ENCODE measurements at places on chromosomes 16 and 17.

- DNase-seq, result no peak
Observed at GRCh38 chr16:525520-526180, 1.9 kb upstream of the CAPN15 start.

GRCh38 chr17:7241090-7241733, 1.0 kb downstream of the GABARAP start:
- DNase-seq, result no peak

DNA sequence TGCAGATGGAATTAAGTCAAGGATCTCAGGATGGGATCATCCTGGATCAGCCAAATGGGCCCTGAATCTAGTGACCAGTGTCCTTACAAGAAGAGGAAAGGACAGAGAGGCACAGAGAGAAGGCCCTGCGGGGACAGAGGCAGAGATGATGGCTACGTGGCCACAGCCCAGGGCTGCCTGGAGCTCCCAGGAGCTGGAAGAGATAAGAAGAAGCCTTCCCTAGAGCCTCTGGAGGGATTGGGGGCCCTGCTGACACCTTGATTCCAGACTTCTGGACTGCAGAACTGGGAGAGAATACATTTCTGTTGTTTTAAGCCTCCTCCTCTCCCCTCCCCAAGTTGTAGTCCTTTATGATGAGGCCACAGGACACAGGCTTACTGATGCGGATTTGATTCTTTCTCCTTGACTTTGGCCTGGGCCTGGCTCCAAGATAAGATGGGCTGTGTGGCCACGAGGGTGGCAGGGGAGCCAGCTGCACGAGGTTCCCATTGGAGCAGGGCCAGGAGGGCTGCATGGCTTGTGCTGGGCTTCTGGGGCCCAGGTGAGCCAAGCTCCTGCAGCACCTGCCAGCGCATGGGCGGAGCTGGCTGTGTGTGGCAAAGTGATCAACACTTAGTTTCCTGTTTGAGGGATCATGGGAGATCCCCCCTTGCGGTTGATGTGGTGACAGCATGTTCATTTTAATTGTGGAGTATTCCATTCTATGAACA, 146.1 kb downstream of the IRF8 start:
- DNase-seq, result peak; percentile 10

DNA sequence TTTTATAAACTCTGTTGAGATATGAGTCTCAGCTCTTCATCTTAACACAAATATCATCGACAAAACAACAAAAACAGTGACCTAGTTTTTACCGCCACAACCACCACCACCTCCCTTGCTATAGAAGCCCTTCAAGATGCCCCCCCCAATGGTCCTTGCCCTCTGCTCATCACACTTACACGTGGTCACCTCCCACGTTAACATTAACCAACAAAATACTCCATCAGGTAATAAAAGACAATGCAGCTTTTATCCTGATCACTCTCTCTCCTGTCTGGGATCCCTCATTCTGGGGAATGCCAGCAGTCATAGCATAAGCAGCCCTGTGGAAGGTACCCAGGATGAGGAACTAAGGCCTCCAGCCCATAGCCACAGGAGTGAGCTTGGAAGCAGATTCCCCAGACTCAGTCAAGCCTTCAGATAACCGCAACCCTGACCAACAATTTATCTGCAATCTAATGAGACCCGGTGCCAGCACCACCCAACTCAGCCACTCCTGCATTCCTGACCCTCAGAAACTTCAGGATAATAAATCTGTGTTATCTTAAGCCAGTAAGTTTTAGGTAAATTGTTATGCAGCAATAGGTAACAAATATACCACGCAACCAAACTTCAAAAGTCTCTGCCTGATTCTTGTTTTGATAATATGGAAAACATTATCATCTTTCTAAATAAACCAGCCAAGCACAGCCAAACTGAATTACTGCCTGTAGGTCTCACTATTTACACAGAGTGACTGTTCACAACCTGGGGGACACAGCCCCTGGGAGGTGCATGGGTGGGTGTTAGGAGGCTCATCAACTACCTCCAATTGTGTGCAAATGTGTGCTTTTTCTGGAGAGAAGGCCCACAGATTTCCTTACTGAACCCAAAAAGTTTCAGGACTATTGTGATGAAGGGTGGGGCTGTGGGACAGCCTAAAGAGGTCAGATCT, 6.1 kb downstream of the PECAM1 start:
- no peak for DNase-seq

- no peak for DNase-seq
Observed at GRCh38 chr17:77254951-77255825, 114.4 kb downstream of the SEC14L1 start.

DNA sequence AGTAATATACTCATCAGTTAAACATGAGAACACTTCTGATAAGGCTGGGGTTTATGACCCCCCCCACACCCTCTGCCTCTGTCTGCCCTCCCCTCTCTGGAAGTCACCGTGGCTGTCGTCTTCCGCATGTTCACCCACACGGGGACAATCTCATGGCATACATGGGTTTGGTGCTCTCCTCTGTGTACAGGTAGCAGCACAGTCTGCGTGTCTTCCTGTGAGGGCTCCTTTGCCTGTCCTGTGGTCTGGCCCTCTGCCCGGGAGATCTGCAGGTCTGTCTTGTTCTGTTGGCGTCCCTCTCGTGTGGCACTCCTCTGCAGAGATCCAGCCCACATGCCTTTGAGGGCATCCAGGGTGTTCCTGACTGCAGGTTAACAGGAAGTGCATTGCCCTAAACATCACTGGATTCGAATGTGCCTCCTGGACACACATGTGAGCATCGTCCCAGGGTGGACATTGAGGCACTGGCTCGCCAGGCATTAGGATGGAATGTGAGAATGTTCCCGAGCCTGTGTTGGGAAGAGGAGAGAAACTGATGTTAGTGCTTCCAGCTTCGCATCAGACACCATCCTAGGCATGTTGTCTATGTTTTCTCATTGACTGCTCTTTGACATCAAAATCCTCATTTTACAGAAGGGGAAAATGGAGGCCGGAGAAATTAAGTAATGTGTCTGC, 54.5 kb downstream of the NKD1 start:
- peak; percentile 5 for DNase-seq

DNA sequence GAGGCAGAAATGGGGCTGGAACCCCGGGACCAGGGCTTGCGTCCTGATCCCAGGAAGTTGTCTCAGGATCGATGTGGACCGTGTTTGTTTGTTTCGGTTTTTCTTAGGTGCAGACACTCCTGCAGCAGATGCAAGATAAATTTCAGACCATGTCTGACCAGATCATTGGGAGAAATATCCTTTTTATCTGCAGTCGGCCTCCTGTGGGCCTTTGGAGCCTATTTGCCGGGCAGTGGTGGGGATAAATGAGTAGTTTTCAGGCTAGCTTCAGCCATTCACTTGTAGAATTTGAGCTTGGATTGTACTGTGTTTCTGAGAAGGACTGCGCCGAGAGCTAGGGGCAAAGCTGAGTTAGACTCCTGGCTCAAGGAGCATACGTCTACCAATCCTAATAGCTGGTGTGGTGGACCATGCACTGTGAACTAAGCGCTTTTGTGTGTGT, 816 bp downstream of the HSBP1 start:
- DNase-seq, result no peak

DNA sequence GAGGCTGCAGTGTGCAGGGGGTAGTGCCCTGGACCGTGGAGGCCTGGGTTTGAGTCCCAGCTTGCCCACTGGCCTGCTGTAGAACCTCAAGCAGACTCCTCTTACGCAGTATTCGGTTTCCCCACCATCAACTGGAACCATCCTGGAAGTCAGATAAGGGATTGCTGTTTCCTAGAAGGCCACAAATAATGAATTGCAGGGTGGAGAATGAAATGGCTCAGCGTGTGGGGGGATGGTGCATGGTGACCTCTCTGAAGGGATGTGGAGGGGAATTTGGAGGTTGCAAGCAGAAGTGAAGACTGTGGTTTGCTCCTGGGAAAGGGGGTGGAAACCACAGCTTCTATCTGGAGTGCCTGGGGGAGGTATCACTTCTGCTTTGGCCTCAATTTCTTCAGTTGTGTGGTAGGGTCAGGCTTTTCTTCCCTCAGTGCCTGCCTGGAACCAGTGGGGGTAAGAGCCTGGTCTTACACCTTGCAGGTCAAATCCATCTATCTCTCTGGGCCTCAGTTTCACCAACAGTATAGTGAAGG, 1.7 kb downstream of the ADGRG5 start:
- DNase-seq, result no peak

GRCh38 chr16:65754820-65755691, 611.4 kb upstream of the CDH5 start:
- no peak for DNase-seq

- peak; percentile 81 for DNase-seq
Observed at GRCh38 chr17:73092523-73093135, at the start of gene SLC39A11. TSS of gene SLC39A11 (minus strand) at chr17:73092688. CDS start at chr17:73088764, 3,924 bp downstream.

DNA sequence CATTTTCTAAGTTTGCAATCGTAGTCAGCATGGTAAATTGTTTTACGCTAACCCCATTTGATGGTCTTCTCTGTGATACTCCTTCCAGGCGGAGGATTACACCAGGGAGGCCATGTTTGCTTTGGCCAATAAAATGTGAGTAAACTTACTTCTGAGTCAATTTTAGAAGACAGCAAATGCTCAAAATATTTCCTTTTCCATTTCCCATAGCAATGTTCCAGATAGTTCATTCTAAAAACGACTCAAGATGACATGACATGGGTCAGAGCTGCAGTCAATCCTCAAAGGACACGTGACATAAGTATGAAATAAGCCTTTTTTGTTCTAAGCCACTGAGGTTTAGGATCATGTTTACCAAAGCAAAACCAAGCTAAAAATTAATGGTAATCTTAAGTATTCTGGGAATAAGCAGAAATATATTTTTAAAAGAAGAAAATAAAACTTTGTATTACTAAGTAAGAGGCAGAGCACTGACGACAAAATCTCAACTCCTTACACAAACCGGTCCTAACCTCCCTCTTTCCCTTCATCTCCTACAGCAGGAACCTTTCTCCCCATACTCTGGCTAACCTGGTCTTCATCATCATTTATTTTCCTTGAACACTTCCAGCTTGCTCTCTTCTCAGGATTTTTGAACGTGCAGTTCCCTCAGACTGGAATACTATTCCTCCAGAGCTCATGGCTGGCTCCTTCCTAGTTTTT, 266.2 kb downstream of the CEP112 start:
- DNase-seq, result no peak

- peak; percentile 36 for DNase-seq
Observed at GRCh38 chr16:10103700-10104099, 78.5 kb downstream of the GRIN2A start.

GRCh38 chr17:57405491-57406072, 149.3 kb downstream of the MSI2 start:
- no peak for DNase-seq

- DNase-seq, result no peak
Observed at GRCh38 chr17:77489893-77490255, 349.1 kb downstream of the SEC14L1 start.

GRCh38 chr17:76337413-76337777, 16.3 kb downstream of the PRPSAP1 start:
- DNase-seq, result no peak

DNA sequence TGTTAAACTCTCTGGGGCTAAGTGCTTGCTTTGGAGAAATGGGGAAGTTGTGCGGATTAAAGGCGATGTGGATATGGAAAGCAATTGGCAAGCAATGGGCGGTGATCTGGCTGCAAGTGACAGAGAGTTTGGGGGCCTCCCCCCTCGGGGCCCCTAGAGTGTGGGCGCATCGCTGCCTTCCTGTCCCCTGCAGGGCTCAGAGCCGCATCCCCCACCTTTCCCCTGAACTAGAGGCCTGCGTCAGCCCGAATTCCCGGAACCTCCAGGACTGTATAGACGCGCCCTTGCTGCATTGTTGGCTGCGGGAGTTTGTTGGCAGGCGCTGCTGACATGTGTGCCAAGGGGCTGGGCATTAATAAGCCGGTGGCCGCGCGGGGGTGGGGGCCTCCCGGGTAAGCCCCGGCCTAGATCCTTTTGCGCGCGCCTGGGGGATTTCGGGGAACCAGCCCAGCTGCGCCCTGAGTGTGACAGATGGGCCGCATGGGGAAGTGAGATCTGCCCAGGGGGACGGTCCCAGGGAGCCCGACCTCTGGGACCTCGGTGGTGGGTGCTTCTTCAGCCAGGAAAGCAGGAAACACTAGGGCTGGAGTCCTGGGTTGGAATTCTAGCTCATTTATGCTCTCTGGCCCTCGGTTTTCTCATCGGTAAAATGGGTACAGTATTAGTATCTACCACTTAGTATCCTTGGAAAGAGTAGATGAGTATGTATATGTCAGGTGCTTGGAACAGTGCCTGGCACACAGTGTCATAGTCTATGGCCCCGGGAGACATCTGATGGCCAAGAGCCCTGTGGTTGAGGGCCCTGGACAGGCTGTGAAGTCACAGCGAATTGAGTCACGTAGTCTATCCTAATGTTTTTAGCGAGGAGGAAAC, 1.0 kb downstream of the EEF2K start:
- DNase-seq, result peak; percentile 36

DNA sequence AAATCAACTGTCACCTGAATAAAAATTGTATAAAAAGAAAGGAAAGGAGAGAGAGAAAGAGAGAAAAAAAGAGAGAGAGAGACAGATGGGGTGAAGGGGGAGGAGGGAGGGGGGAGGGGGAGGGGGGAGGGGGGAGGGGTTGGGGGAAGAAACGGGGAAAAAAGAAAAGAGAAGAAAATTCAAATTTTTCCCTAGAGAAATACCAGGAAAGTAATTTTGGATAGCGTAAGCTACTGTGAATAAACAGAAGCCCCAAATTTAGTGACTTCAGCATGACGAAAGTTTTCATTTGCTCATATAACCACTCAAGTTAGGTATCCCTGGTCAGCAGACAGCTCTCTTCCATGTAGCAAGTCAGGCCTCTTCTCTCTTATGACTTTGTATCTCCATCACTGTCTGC, 289.4 kb upstream of the MYOCD start:
- no peak for DNase-seq

DNA sequence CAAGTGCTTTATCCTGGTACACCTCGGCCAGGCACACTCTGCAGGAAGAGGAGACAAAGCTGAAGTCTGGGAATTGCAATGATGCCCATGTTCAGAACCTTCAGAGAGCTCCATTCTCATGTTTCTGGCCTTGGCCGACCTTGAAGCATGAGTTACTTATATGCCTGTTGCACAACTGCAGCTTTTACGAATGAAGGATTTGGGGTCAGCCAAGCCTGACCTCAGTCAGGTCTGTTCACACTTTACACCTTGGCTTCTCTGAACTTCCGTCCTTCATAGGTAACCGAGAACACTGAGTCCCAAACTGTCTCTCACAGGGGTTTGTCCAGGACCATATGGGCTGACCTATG, 66.7 kb downstream of the GTF3C1 start:
- DNase-seq, result no peak

GRCh38 chr17:1197781-1198490, 18.2 kb upstream of the ABR start:
- no peak for DNase-seq

- no peak for DNase-seq
Observed at GRCh38 chr17:15377616-15378015, 36.2 kb upstream of the TEKT3 start.

- DNase-seq, result no peak
Observed at GRCh38 chr16:54112451-54113206, 174.0 kb downstream of the IRX3 start.

Data from NCI-H2029 treated with DMSO at 0.1 percent for 48 hours (cell line).